ENCODE measurements at places on chromosomes 6 and 20.

DNA sequence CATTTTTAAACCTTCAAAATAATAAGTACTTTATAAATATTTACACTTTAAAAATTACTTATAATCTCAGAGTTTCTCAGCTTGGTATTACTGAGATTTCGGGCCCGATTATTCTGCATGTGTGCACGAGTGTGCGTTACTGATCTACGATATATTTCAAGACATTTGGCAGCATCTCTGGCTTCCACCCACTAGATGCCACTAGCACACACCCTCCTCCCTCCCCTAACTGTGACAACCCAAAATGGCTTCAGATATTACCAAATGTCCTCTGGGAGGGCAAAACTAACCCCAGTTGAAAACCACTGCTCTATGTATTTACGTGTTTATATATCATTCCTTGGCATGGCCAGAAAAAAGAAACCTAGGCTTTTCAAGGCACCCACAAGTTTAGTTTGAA lies 95.9 kb downstream of the FYN start:
- DNase-seq, result no peak

GRCh38 chr20:25444556-25444955 lies 37.1 kb downstream of the GINS1 start:
- DNase-seq, result no peak

DNA sequence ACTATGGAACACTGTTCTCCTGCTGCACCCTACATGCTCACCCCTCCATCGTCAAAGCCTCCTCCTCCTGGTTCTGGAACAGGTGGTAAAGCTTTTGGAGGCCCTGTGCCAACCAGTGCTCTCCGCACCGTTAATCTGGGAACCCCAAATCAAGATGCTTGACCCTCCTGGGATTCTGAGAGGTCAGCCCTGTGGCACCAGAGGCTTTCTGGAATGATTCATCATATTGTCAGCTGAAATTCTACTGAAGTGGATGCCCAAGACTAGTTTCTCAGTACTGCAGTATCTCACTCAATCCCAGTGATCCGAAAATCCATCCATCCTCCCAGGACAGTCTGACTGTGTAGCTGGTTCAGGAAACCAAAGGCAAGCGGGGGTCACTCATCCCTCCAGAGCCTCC lies 92.7 kb downstream of the TRERF1 start:
- no peak for DNase-seq

- no peak for DNase-seq
Measured at GRCh38 chr6:122068291-122068769, 331.1 kb upstream of the HSF2 start.

GRCh38 chr6:27188885-27189418 lies 58.5 kb upstream of the PRSS16 start:
- DNase-seq, result peak; percentile 84

- DNase-seq, result no peak
Measured at GRCh38 chr6:43856005-43856765, 86.2 kb downstream of the VEGFA start.

DNA sequence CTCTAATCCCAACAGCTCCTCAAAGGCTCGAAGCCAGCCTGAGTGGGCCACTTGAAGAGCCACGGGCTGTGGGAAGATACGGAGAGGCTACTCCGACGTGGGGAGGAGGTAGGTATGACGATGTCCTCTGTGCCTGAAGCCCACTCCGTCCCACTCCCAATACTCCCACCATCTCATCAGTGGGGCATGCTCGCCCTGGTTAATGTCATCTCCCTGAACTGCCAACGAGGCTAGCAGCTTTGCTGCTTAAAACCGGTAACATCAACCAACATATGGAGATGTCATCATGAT lies 11.1 kb downstream of the NRN1 start:
- no peak for DNase-seq

- DNase-seq, result no peak
Measured at GRCh38 chr20:2984956-2985661, 58.3 kb upstream of the GNRH2 start.

DNA sequence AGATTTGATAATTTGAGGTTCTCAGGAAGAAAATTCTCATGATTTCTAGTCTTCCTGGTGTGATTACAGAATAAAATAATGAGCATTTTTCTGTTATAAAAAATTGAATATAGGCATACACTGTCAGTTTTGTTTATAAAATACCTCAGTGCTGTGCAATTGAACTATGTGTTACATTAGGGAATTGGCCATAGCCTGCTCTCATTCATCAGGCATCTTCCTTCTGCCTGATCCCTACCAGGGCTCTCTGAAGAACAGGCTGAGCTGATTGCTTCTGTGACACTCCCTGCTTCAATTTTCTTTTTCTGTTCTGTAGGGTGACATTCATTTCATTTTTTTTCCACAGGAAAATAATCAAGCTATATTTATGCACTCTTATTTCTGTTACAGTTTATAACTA lies 162.8 kb downstream of the PHF3 start:
- DNase-seq, result no peak
